ENCODE measurements at places on chromosomes 2 and 18.

GRCh38 chr2:128385365-128385764 is 66.7 kb upstream of the HS6ST1 start:
- no peak for DNase-seq

GRCh38 chr2:172763079-172763478 is 27.4 kb downstream of the RAPGEF4 start:
- no peak for DNase-seq

- no peak for DNase-seq
Measured at GRCh38 chr18:23155537-23155936, 20.3 kb downstream of the CABLES1 start.

GRCh38 chr2:233866479-233866878 is 1.7 kb downstream of the MSL3B start:
- no peak for DNase-seq

DNA sequence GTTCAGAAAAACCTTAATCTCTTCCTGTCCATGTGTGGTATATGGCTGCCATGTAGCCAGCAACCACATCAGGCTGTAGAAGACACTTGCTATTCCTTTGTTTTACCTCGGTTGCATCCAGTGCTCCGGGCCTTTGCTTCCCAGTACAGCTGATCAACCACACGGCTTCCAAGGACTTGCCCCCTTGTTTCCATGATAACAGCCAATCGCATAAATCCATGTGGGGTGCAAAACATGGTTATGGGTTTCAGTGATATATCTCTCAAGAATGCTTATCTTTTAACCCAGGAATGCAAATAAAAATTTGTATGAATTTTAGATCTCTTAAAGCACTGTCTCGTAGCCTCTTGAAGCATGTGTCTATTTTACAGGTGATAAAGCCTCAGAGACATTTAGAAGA is 118.3 kb downstream of the MGAT5 start:
- peak; percentile 34 for DNase-seq

DNA sequence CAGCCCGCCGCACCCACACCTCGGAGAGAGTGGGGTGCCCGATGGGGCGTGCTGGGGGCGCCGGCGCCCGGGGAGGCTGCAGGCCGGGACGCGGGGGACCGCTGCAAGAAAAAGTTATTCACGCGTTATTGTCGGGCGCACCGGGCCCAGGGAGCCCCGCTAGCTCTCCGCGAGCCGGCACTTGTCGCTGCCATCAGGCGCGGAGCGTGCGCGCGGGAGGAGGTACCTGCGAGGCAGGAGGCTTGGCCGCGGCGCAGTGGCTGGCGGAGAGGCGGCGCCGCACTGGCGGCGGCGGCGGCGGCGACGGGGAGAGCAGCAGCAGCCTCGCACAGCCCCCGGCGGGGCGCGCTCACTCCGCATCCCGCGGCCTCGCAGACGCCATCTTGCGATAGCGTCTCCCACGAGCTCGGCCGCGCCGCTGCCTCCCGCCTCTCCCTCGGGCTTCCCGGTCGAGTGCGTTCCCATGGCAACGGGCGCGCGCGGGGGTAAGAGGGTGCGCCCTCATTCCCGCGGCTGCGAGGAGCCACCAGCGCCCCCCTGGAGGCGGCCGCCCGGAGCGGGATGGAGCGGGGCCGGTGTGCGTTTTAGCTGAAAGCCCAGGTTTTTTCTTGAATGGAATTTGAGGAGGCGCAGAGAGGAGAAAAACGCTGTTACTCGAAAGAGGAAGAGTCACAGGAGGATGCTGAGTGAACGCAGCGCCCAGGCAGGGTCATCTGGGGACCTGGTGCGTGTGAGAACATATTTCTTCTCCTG is at the start of gene CHN1:
Gene CHN1 (minus strand): TSS at position 402 of the 753 bp plus-strand sequence. CDS start 469 bp downstream, outside the sequence.
- DNase-seq: peak; percentile 72

- no peak for DNase-seq
Measured at GRCh38 chr18:32696376-32696775, 76.4 kb downstream of the KLHL14 start.

GRCh38 chr2:1744151-1744445 is 217 bp downstream of the PXDN start:
- no peak for DNase-seq

- DNase-seq: no peak
Measured at GRCh38 chr2:10417551-10418335, 30.4 kb downstream of the ODC1 start.

DNA sequence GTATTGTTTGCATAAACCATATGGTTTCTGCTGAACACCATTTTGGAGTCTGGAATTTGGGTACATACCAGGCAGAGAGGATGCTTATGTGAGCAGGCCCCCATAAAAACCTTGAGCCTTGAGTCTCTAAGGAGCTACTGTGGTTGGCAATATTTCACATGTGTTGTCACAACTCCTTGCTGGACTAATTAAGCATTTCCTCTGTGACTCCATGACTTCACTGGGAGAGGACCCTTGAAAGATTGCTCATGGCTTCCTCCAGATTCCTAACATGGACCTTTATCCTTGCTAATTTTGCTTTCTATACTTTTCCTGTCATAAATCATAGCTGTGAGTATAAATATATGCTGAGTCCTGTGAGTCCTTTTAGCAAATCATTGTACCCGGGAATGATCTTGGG is 7.6 kb upstream of the COQ10B start:
- DNase-seq: no peak

DNA sequence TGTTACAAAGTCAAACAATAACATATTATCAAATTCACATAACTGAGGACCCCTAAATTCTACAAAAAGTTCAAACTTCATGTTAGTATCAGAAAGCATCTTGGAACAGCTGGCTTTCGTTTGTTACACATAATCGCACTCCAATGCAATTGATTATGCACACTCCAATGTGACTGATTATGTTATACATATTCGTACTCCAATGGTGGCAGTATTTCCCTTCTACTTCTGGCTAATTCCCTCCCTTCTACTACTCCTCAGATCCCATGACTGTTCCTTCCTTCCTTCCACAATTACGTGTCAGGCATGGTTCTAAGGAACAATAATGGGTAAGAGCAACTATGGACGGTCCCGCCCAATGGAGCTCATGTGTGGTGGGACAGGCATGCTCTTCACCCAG is 137.1 kb upstream of the CCDC150 start:
- DNase-seq: no peak

GRCh38 chr2:192090911-192091310 is 103.8 kb downstream of the TMEFF2 start:
- DNase-seq: no peak

DNA sequence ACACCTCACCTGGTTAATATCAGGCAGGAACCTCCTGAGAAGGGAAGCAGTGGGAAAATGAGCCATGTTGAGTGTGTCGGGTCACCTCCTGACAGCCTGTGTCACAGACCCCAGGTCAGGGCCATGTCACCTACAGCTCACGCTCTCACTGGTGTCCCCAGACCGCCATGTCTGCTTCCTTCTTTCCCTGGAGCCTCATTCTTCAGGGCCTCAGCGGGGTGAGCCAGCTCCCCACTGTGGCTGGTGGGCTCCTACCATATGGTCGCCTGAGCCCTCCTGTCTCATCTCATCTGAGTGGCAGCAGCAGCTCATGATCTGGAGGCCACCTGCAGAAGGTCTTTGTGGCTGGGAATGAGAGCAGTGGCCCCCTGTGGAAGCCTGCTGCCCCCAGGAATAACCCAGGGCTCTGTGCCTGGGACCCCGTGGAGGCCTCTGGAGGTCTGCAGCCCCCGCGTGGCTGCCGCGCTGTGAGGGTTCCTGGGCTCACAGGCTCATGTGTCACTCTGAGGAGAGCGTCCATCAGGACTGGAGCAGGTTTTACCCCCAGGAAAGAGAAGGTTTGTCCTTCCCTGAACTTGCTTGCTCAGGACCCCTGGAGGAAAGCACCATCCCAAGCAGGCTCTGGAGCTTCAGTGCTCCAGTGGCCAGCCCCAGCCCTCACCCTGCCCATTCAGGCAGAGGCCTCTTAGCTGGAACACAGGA is 56.4 kb downstream of the FAM168B start:
- no peak for DNase-seq

DNA sequence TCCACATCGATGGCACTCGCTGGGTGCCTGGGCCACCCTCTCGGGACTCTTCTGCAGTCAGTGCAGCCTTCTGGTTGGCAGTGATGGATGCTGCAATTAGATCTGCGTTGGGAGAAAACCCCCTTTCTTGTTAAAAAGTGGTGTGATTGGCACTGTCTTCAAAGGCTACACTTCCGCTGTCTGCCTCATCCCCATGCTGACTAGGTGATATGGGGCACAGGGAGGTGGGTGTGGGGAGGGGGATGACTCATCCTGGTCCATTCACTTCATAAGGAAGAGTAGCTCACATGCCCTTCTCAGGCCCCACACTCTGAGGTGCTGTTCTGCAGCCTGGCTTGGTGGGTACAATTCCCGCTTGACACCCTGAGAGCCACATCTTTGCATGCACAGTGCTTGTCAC is 77.4 kb downstream of the THNSL2 start:
- DNase-seq: no peak

- no peak for DNase-seq
Measured at GRCh38 chr18:32760391-32760790, 12.4 kb downstream of the KLHL14 start.

- DNase-seq: peak; percentile 24
Measured at GRCh38 chr2:189751080-189751658, 11.4 kb downstream of the OSGEPL1 start.

- DNase-seq: no peak
Measured at GRCh38 chr18:43886341-43886740, 609.1 kb upstream of the SYT4 start.

DNA sequence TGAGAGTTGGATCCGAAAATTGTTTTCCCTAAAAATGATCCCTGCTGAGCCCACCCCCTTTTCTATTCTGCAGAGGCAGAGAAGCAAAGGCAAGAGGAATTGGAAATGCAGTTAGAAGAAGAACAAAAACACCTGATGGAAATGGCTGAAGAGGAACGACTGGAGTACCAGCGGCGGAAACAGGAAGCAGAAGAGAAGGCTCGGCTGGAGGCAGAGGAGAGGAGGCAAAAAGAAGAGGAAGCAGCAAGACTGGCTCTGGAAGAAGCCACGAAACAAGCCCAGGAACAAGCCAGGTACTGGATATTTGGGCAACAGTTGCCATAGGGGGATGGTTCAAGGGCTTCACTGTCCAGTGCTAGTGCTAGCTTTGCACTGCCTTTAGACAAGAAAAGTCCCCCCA is 41.7 kb downstream of the SUMO1 start:
- no peak for DNase-seq

DNA sequence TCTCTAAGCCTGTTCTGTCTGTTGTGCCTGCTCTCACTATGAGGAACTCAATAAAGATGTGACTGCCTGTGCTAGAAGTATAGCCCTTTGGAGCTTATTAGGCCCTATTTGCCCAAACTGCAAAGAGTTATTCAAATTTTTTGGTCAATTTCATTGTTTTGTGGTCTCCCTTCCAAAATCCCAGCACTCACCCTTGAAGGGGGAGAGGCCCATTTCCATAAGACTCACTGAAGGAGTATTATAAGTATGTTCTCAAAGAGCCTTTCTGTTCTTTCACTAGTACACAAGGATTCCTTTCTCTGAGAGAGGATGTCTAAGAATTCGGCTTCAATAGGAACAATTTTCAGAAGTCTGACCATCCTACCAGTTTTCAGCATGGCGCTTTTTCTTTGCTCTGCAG is 641.9 kb upstream of the REG3G start:
- no peak for DNase-seq

DNA sequence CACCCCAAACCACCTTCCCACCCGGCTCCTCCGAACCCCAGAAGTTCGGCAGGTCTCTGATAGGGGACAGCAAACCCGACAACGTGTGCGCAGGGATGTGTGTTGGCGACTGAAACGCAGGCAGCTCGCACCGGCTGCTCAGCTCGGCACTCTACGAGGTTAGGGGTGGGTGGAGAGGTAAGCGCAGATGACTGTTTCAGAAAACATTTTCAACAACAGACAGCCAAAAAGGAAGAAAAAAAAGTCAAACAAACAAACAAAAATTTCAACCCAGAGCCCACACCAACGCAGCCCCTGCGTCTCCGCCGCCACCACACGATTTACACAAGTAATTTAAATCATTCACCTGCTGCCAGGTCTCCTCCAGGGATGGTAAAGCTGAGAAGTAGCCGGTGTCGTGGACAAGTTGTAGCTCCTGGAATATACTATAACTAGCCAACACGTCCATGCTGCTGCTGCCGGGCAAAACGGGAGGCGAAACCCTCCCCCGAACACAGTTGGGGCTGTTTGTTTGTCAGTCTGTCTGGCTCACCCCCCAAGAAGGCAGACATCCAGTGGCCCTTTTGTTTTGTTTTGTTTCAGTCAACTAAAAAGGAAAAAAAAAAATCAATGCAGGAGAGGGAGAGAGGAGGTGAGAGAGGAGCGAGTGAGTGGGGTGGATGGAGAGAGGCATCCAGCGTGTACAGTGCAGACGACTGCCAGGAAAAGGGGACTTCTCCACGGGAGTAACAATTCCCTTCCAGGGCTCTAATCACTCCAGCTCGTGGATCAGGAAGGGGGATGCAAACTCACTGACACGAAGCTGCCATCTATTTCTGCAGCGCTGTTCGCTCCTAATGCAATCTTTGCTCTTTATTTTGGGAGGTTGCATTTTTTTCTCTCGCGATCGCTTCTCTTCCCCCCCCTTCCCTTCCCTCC is at the start of gene KLF7:
Gene KLF7 (minus strand): TSS at position 828 of the 918 bp plus-strand sequence. CDS start 380 bp downstream, at position 448.
- peak; percentile 30 for DNase-seq

Data from hepatic stellate cell (primary cell).